Activated T-cell treated with anti-CD3 and anti-CD28 coated beads, Interleukin-2, amount 50 U/mL, for 72 hours (primary cell): ENCODE measurements at places on chromosomes 13 and 19. TPM values are rescaled to one million over a fixed set of nuclear protein-coding genes. Genes with fewer than 3 reads are reported as not detected.

POLD1 gene
- total RNA-seq = 162 TPM

PSG11 gene
- total RNA-seq = not detected

IGSF23 gene
- total RNA-seq = not detected

CABP5 gene
- total RNA-seq = not detected

MYBPC2 gene
- 0.86 TPM for total RNA-seq

DNA sequence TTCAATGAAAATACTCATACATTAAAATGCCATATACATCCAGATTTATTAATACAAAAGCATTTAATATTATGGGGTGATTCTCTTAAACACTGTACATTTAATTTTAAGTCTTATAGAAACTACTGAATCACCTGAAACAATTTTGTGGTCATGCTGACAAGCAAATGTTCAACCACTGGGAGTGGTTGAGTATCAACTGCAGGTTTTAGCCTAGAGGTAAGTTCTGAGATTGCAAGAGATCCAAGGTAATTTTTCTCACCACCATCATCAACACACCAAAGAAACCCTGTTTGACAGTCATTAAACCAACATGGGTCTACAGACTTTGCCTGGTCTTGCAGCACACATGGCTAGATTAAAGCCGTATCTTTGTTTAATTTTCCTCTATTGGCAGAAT is 196.3 kb downstream of the LHFPL6 start:
- no peak for DNase-seq

DNA sequence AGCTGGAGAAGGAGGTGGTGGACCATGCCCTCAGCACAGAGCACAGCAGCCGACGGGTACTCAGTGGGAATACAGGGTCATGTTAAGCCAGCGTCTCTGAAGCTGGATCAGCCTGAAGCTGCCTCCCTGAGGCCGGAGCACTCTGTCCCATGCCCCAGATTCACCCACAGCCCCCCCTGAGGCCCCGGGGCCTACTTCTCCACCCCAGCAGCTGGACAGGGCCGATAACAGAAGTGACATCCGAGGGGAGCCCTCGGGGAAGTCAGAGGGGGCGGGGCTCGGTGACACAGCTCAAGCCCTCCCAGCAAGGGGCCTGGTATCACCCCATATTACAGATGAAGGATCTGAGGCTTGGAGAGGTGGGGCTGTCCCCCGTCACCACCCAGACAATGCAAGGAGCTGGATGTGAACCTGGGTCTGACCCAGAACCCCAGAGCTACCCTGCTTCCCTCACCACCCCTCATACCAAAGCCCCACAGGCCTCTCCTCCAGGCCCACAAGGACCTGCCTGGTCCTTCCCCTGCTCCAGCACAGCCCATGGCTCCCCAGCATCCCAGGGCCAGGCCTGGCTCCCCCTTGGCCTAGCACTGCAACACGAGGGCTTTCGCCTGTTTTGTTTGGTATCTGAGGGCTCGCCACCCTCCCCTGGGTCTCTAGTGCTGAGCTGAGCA is 5.7 kb downstream of the R3HDM4 start:
- peak; percentile 50 for DNase-seq

DNA sequence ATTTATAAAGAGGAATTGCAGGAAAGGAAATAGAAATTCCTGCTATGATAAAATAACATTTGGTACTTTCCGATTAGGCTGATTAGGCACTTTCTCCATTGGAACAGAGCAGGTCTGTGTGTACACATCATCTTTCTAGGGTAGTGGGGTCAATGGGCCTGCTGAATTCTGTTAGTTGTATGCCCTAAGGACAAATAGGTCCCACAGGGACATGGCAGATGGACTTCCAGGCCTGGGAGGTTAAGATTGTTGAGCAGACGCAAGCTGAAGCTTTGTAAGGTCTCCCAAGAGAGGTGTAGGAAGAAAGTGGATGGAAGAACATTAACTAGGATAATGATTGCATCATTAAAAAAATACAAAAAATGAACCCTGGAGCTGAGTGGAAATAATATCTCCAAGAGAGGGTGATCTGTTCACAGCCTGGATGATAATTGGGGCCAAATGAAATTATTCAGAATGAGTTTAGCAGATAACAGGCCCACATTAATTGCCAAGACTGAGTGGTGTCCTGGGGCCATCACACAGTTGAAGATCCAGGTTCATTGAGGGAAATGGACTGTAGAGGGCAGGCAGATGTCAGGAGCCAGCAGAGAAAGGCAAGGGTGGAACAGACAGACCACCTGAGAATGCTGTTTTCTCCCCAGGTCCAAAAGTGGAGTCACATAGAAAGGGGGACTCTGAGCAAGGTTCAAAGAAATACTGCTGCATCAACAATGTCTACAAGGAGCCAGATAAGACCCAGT is 215.1 kb downstream of the DNAJC15 start:
- DNase-seq = no peak

DNA sequence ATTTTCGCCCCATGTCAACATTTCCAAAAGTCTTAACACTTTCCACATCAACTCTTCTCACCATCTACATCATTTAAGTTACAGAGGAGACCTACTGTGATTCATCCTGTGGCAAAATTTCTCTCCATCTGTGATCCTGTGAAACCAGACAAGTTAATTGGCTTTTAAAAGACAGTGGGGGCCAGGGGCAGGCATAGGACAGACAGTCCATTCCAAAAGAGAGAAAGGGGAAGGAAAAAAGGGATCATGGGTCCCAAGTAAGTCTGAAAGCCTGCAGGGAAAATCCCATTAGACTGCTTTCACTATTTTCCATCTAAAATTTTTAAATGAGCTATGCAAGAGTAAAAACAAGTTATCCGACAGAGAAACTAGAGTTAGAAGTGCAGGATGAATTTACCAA is 121.0 kb downstream of the MRPL57 start:
- DNase-seq = peak; percentile 5

- peak; percentile 86 for DNase-seq
Observed at GRCh38 chr13:33678906-33679657, 138.9 kb upstream of the RFC3 start.

DNA sequence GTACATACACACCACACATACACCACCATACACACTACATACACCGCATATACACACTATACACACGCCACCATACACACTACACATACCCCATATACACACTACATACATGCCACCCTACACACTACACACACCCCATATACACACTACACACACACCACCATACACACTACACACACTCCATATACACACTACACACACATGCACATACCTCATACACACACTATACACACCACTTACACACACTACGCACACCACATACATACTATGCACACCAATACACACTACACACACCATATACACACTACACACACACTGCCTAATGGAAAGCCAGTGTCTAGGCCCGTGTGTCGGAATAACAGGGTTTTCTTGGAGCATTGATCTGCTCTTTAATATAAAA is 27.5 kb downstream of the CRYL1 start:
- no peak for DNase-seq

DNA sequence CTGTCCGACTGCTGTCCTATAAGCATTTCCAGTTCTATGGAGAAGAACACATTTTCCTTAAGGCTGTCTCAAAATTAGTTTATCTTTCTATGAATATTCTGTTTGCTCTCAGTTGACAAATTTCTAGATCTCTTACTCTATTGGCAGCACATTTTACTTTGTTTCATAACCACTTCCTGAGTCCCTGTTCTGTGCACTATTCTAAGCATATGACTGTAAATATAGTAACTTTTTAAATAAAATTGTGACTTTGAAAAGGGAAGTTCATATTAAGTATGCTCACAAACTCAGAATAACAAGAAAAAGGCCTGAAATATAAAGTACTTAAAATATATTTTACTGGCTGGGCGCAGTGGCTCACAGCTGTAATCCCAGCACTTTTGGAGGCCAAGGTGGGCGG is 56.5 kb upstream of the HTR2A start:
- DNase-seq = no peak

DNA sequence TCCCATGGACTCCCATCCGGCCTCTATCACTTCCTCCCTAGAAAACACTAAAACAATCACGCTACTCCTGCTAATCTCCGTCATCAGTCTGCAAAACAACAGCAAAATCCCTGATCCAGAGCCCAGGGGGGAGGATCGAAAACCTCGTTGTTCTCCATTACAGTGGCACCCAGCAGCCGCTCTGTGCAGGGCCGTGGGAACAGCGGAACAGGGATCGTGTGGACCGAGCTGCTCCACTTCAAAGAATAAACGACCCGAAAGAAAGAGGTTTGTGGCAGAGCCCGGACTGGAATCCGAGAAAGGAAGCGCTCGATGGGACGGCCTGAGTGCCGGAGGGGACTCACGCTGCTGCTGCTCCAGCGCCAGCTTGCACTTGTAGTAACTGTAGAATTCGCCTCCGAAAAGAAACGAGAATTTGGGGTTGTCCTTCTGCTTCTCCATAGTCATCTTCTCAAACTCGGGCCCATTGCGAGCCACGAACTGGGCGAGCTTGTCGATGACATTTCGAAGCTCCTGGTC is 652 bp downstream of the CHERP start:
- peak; percentile 23 for DNase-seq

DNA sequence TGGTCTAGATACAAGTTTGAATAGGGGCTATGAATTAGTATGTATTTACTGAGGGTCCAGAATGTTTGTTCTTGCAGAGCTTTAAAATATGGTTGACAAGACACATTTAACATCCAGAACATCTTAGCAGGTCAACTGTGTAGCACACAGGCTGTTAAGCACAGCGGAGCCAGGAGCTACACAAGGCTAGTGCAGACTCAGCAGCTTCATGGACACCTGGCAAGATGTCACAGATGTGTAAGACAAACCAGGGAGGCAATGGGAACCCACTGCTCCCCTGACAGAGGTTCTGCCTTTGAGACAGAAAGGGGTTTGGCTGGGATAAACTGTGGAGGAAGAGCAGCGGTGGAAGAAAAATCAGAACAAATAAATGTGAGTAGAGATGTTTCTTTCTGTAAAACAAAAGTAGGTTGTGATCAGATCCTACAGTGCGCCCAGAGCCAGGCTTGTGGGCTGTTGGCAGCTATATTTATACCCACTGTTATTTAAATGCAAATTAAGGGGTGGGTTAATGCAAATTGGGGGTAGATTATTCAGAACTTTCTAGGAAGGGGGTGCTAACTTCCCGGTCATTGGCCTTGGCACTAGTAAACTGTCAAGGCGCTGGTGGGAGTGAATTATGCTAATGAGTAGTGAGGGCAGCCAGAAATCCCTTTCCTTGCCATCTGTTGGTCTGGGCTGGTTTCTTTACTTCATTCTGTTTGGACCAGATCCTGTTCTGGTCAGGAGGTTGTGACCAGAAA is 33.0 kb downstream of the MIPEP start:
- DNase-seq = no peak

DNA sequence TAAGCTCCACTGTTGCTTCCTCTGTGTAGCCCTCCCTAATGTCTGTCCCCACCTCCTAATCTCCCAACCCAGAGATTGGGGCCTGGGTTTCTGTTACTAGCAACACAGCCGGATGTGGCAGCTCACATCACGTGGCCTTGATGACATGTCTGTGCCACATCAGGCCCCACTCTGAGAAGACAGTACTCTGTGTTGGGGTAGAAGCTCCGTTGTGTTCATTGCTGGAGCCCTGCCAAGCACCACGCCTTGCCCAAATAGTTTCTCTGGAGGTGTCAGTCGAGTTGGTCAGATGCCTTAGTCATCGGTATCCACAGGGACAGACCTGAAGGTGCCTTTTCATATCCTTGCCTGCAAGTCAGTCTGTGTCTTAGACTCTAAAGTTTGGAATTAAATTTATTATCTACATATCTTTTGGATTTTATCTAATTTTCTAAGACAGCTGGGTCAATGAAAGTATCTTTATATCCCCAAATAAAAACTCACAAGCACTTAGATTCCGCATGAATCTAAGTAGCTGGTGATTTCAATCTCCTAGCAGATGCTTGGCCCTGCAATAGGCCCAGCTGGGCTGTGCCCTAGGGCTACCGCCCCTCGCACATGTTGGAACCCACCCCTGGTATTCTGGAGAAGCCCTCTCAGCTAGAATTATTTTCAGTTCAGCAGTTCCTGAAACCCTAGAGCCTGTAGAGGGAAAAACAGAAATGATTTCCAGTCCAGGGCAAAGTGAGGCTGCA is 204.0 kb upstream of the TSHZ3 start:
- DNase-seq = no peak

DNA sequence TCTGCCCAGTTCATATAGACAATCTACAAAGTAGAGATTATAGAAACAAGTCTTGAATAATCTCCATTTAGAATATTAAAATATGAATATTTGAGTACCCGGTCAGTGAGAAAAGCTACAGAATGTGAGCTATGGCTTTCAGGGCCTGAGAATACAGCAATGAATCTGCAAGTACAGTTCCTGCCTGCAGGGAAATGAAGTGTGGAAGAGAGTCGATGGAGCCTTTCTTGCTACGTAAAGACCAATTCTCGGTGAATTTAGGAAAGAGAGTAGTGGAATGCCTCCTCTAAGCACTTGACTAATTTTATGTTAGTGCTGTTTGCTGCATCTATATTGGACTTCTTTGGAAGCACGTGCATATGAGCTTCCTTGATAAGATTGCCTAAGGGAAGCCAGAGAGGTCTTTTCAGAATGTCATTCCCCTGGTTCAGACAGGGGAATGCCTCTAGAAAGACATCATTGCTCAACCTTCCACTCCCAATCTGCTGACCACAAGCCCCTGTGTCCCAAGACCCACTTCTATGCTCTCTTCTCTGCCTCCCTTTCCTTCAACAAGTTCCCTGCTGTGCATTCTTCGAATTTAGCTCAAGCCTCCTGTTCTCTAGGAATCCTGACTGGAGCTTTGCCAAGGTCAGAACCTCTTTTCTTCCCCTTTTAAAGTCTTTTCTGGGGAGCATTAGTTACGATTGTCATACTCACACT is 41.9 kb downstream of the GPC6 start:
- no peak for DNase-seq

DNA sequence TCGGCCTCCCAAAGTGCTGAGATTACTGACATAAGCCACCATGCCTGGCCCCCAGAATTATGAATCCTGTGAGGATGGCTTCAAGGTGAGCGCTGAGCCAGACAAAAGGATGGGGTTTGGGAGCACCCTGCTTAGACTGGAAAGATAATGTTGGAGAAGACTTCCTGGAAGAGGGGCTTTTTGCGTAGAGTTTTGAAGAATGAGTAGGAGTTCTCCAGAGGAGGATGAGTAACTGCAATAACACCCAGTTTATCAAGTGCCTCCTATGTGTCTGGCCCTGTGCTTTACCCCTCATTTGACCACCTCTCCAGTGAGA is 641 bp upstream of the GDF15 start:
- DNase-seq = no peak

DNA sequence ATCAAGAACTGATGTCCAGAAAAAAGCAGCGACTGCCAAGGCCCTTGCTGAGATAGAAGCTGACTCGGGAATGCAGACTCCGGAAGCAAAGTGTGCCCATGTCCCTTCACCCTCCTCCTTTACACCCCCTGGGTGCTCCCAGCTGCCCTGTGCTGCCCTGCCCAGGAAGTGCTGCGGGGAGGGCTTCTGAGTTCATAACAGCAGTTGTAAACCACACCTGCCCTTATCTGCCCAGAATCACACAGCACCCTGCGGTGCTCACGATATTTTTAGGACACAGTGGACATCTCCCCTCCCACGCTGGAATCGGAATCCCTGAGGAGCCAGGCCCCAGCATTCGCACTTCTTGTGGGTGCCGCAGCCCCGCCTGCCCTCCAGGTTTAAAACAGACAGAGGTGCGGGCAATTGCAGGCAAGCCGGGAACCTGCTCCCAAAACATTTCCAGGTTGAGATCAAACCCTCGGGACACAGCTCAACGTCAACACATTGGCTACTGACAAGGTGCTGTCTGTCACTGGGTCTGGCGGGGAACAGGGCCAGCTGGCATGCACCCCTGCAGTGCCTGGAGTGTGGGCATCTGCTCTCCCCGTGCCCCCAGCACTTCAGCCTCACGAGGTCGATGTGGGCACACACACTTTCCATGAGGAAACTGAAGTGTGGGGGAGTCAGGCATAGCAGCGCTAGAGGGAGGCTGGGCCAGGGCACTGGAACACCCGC is 36.8 kb downstream of the RAB20 start:
- DNase-seq = peak; percentile 10
